ENCODE measurements at places on chromosomes 12 and 14. TPM values are rescaled to one million over a fixed set of nuclear protein-coding genes. Genes with fewer than 3 reads are reported as not detected.

CIDEB gene
- total RNA-seq: 1.3 TPM

TAS2R13 gene
- 3.9 TPM for total RNA-seq

FOXG1 gene
- not detected for total RNA-seq

C12orf54 gene
- not detected for total RNA-seq

SERPINA10 gene
- not detected for total RNA-seq

CCDC177 gene
- total RNA-seq: not detected

ZDHHC22 gene
- total RNA-seq: not detected
